ENCODE measurements at places on chromosomes 7 and 10.

- no peak for DNase-seq
Measured at GRCh38 chr10:124892905-124893304, 49.0 kb upstream of the ZRANB1 start.

- no peak for DNase-seq
Measured at GRCh38 chr10:110914431-110914830, 4.5 kb downstream of the BBIP1 start.

DNA sequence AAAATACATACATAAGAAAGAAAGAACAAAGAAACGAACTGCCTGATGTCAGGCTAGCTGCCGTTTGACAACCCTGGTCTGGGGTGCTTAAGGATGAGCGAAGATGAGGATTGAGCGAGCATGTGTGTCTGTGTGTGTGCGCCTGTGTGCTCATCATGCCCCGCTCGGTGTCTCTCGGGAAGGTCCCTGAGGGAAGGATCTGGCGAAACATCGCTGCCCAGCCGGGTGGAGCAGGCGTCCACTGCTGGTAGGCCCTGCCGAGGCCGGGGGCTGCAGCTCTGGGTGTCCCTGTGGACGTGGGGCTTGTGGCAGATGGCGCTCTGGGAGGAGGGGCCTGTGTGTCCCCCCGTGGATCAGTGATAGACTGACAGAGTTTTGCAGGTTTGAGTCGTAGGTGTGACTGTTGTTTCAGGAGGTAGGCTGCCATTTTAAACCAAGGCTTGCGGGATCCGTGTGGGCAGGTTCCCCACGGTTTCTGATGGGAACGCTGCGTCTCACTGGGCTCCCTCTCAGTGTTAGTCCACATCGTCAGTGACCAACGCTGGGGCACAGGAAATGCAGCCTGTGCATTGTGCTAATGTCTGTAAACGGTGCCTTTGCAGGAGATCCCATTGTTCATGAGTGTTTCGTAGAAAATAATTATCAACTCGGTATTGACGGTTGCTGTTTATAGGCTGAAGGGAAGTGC is 5.9 kb upstream of the SUN1 start:
- no peak for DNase-seq

- DNase-seq, result no peak
Measured at GRCh38 chr10:527416-527815, 162.1 kb downstream of the DIP2C start.

GRCh38 chr7:44791278-44792219 is 4.9 kb upstream of the PPIA start:
- DNase-seq, result no peak

GRCh38 chr7:149564340-149565095 is 66.9 kb upstream of the ZNF746 start:
- DNase-seq, result no peak

DNA sequence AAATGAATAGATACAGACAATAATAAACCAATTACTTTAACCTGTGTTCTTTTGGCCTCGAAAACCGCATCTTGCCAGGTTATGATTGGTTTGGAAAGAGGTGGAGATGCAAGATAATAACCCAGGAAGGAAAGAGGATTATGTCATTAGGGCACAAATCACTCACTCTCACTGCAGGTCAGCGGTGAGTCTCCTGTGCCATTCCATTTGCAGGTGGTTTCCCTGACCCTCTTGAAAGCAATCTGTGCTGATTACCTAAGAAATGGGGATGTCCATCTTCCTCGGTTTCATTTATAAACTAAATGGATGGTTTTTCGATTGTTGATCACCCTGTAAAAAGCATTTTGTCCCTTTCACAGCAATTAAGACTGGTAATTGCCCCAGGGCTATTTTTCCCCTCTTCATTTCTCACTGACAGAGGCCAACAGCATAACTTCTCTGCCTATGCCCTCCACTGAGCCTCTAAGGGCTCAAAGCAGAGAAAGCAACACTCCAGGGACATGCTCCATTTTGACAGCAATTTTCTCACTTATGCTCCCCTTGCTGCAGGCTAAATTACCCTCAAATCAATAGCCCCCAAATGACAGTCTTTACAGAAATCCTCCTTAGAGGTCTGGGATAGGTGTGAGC is 257.5 kb downstream of the IPMK start:
- DNase-seq, result no peak

DNA sequence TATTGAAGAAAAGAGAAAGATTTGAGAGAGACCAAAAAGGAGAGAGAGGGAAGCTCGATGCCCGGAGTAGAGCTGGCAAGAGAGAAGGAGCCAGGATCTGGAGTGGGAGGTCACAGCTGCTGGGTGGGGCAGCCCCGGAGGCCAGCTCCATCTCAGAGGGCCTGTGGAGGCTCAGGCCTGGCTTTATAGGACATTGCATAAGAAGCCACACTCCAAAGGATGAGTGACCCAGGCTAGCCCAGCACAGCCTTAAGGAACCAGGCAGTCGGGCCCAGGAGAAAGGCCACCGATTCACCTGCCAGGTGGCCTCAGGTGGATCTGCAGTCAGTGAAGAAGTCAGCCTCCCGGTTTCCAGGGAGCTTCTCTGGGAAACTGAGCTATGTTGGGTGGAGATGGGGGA is 676 bp downstream of the PLAC9 start:
- DNase-seq, result no peak

GRCh38 chr10:112526139-112526538 is 79.1 kb downstream of the VTI1A start:
- no peak for DNase-seq

Measured in T follicular helper cell (primary cell).